WERI-Rb-1 (cell line): ENCODE measurements at places on chromosomes 12 and 14.

- DNase-seq, result no peak
Observed at GRCh38 chr14:61516118-61516743, 179.1 kb upstream of the HIF1A start.

- DNase-seq, result peak; percentile 42
Observed at GRCh38 chr14:74301594-74302151, 1.1 kb downstream of the ABCD4 start.

DNA sequence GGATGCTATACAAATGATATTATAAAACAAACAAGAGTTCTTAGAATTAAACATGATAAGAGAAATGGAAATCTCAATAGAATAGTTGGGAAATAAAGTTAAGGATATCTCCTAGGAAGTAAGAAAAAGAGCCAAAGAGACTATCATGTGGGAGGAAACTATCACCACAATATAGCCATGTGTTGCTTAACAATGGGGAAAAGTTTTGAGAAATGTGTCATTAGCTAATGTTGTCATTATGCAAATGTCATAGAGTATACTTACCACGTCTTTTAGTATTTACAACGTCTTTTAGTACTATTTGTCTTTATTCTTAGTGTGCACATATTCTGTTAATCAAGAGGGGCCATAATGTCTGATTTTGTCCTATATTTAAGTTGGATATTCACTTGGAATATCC, 58.7 kb downstream of the ZNF641 start:
- DNase-seq, result no peak

DNA sequence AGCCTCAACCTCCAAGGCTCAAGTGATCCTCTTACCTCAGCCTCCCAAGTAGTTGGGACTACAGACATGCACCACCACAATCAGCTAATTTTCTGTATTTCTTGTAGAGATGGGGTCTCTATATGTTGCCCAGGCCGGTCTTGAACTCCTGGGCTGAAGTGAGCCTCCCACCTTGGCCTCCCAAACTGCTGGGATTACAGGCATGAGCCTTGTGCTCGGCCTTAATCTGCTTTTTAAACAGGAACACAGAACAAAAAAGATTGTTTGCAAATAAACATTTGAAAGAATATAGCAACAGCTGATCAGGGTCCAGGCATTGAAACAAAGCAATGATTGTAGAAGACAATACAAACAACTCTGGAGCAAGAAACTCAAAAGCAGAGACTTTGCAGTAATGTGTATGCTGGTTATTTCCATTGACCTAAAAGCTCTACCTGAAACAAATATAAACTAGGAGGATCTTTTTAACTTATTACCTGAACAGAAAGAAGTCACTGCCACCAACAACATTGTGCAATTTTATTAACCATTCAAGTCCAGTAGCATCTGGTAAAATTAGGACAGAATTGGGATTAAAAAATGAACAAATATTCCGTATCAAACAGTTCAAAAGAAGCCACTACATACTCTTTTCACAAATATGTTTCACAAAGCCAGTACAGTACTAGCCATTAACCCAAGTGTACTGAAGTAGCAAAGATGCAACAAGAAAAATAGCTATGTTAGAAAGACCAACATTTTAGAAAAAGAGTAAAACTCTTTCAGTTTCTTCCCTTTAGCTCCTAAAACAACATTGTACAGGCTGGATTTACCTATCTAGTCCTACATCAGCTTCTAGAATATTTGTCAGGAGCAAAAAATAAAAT, 14.2 kb downstream of the AMN1 start:
- DNase-seq, result no peak

GRCh38 chr14:105864651-105865265, 338.4 kb downstream of the TMEM121 start:
- DNase-seq, result peak; percentile 2

- no peak for DNase-seq
Observed at GRCh38 chr14:98798099-98798498, 473.9 kb downstream of the BCL11B start.

- DNase-seq, result no peak
Observed at GRCh38 chr12:120925740-120926563, 21.8 kb upstream of the SPPL3 start.

GRCh38 chr14:100138082-100138787, 21.2 kb downstream of the DEGS2 start:
- DNase-seq, result no peak

DNA sequence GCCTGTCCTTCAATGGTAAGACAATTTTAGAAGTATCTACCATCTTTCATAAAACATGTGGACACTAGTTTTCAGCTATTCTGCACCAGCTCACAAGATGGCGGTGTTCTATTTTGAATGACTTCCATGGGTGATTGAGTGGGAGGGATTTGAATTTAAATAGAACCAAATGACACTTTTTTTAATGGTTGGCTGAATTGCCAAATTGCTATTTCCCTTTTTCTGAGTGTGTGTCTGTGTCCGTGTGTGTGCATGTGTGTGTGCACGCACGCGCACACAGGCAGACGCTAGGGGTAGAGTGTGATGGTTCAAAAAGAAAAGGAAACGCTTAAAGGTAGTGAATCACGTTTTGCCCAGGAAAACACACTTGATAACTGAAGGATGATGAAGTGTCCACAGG, 362.6 kb downstream of the DAD1 start:
- DNase-seq, result no peak

GRCh38 chr12:105401198-105401597, 70.7 kb downstream of the C12orf75 start:
- no peak for DNase-seq

- DNase-seq, result no peak
Observed at GRCh38 chr12:76084863-76085519, 506 bp upstream of the NAP1L1 start.

DNA sequence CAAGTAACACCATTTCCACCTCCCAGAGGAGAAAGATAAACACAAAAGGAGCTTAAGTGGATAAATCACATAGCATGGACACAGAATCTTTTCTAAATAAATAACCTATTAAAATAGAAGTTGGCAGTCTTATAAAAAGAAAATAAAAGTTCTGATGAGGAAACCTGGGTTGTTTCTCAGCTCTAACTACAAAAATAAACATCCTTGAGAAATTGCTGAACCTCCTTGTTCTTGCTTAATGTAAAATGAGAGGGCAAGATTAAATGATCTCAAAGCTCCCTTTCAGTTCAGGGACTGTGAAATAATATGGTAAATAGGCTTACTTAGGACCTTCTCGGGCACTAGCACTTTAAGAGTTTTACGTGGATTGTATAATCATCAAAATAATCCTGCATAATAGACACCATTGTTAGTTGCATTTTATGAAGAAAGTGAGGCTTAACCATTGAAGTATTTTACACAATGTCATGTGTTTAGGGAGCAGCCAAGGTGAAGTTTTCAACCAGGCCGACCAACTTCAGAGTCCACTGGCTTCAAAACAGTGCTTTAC, 214.0 kb upstream of the NOVA1 start:
- no peak for DNase-seq

GRCh38 chr14:38611928-38612327, 356.0 kb upstream of the CLEC14A start:
- DNase-seq, result no peak

DNA sequence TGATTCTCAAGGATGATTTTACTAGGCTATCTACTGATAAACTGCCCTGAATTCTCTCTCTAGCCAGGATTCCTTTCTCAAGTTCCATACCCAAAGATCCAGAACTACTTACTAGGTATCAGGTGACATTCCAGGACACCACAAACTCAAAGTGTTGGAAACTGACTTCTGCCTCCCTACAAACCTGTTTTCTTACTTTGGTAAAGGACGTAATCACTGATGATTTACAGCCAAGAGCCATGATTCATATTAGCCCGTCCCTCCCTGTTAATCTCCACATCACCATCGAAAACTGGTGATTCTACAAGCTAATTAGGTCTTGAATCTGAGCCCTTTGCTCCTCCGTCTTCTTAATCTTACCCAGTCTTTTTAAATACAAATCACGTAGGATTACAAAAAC, 1.0 kb upstream of the ATG14 start:
- no peak for DNase-seq

GRCh38 chr14:79638672-79639266, 572.5 kb downstream of the DIO2 start:
- no peak for DNase-seq

- DNase-seq, result no peak
Observed at GRCh38 chr14:35079742-35080141, 33.7 kb downstream of the FAM177A1 start.

GRCh38 chr12:122195405-122195804, 8.1 kb upstream of the B3GNT4 start:
- no peak for DNase-seq

- DNase-seq, result no peak
Observed at GRCh38 chr12:19462406-19462805, 23.1 kb downstream of the AEBP2 start.

DNA sequence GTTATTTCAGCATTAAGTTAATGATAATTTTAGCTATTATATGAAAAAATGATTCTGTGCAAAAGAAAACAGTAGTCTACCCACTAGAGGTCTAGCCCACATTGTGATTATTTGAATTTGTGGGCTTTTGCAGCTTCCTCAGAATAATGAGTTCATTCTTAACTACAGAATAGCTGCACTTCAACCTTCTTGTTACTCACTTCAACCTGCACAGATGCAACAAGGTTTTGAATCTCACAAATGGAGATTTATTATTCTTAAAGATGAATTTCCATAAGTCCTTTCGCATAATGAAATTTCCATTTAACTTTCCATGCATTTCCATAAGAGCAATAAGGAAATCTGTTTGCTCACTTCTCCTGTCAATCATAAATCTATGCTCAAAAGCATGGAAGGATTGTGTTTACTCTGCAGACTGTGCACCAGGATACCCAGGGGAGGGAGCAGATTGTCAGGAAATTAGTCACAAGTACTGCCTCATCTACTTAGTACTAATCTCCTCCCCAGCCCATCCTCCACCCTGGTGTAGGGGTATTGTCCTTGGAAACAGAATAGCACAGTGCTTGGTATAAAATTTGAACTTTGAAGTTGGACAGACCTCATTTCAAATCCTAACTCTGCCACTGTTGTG, 24.1 kb downstream of the PTGER2 start:
- peak; percentile 51 for DNase-seq

DNA sequence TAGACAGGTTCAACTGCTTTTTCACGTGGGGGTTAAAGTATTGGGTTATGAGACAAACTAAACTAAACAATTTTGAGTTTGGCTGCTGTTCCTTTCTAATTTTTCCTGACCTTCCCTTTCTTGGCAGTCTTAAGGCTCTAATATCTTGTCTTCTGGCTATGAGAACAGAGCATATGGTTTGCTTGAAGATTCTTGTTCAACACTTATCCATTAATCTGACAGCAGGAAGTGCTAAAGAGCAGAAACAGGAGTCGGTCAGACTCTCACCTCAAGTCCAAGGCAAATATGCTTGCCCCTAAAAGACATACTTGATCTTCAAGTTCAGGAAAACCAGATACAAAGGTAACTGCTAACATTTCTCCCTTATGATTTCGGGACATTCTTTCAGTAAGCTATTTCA, 52.6 kb upstream of the KCNJ8 start:
- no peak for DNase-seq

- DNase-seq, result no peak
Observed at GRCh38 chr14:35940291-35940690, 114.2 kb downstream of the BRMS1L start.

GRCh38 chr12:38585086-38585485, 268.5 kb downstream of the ALG10B start:
- DNase-seq, result no peak

DNA sequence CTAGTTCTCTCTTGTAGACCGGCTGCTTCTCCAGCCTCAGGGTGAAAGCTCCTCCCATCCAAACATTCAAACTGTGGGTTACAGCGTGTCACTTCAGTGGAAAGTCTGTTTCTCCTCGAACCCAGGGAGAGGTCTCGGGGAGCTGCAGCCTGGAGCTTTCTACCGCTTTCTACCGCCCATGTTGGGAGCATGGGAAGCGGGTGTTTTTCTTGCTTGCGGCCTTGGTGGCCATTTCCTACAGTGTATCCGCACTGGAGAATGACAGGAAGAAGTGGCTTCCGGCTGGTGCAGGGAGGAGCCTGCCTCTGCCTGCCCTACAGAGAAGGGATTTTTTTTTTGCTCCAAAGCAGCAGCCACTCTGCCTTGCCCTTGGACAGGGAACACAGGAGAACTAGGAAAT, 21.2 kb downstream of the ZFP36L1 start:
- no peak for DNase-seq

- no peak for DNase-seq
Observed at GRCh38 chr14:56199982-56200577, 81.9 kb downstream of the PELI2 start.

DNA sequence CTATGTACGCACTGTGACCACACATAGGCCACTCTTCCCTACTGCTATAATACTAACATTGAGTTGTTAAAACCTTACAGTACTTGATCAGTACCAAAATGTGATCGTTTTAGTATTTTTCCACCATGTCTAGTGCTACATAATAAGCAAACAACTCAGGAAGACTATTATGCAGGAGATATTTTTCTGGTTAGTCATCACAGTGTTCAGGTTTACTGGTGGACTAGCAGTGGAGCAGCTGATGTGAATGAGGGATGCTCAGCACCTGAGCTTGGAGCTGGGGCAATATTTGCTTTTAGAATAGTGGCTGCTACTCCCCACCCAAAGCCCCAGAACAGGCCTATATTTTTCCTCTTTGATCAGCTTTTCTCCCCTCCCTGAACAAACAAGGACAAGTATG, 513.1 kb downstream of the KCNH5 start:
- no peak for DNase-seq

- no peak for DNase-seq
Observed at GRCh38 chr12:46948936-46949545, 123.2 kb upstream of the SLC38A4 start.

GRCh38 chr14:105149146-105149781, 19.3 kb downstream of the JAG2 start:
- no peak for DNase-seq

GRCh38 chr12:130818272-130818634, 20.8 kb downstream of the STX2 start:
- DNase-seq, result no peak

GRCh38 chr12:82886671-82887340, 200.1 kb downstream of the TMTC2 start:
- DNase-seq, result no peak

DNA sequence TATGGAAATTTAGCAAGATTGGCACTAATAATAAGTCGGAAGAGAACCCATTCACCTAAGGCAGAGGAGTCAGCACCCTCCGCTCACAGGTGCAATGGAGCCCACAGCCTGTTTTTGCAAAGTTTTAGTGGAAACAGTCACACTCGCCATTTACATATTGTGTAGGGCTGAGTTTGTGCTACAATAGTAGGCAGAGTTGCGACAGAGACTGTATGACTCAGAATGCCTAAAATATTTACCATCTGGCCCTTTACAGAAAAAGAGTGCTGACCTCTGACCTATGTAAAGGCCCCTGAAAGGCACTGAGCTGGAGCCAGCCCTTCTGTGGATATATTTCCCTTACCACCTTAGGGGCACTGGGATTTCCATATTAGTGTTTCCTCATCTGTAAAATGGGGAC, 79.0 kb downstream of the PRIMA1 start:
- DNase-seq, result no peak
